Neural progenitor cell (in vitro differentiated cells): ENCODE measurements at places on chromosomes 5 and 9. TPM values are rescaled to one million over a fixed set of nuclear protein-coding genes. Genes with fewer than 3 reads are reported as not detected.

STK32A gene
- 13.0 and 16.7 TPM in 2 replicates for total RNA-seq

FOXI1 gene
- 0.09 TPM in 1 of 2 replicates, not detected in the other for total RNA-seq

TXNDC8 gene
- total RNA-seq, result not detected in 2 replicates

TAF11L5 gene
- total RNA-seq, result not detected in 2 replicates

DNA sequence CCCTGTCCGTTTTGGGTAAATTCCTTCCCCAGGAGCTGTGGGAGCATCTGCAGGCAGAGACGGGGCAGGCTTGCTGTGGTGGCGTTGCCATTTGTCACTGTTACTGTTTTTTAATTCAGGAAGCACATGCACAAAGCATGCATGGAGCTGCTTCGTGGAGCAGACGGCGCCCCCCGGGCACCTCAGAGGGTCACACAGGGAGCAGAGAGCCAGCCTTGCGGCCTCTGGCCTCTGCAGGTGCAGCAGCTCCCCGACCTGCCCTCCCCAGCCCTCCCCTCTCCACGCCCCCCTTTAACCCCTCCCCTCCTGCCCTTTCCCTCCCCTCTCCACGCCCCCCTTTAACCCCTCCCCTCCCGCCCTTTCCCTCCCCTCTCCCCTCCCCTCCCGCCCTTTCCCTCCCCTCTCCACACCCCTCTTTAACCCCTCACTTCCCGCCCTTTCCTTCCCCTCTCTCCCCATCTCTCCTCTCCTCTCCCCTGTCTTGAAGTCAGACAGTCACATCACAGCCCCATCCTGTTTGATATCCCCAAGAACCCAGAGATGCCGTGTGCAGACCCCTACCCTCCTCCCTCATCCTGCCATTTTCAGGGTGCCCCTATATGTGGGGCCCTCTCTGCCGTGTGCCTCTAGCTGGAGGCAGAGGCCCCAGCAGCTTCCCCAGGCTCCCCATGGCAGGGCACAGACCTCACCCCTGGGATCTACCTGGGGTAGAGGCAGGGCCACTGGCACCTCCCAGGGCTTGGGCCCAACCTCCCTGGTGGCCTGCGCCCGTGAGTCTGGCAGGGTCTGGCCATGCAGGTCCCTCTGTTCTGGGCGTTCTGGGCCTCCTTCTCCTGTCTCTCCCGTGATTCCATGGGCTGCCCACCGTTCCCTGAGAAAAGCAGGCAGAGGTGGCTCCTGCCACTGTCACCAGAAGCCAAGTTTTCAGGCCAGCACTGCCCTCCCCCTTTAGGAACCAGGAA, 29.6 kb upstream of the UBAC1 start:
- peak; percentile 95 for DNase-seq

- no peak for DNase-seq
Measured at GRCh38 chr5:60399507-60399906, 300.5 kb downstream of the DEPDC1B start.

DNA sequence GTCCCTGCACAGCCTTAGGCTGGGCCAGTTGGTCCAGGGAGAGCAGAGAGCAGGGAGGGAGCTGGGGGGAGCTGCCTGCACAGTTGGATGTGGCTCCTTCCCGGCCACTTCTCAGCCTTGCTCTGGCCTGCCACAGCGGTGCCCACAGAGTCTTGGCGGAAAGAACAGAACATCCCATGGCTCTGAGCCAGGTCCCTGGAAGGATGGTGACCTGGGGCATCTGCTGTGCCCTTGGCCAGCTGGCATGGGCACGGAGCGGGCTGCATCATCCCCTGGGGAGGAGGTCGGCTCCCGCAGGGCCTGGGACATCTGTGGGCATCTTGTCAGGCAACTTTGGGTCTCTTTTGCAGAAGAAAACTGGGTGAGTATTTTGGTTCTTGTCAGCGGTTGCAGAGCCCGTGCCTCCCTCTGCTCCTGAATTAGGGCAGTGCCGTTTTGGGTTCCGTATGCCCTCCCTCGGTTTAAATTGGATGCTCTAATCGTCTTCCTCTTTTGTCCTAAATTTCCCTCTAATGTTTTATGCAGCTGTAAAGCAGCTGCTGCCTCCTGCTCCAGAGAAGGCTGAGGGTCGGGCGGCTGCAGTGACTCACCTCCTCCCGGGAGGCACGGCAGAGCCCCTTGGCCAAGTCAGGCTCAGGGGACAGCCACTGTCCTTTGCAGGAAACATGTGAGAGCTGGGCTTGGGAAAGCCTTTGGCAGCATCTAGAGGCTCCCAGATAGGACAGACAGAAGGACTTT, 10.5 kb upstream of the NACC2 start:
- DNase-seq, result no peak

DNA sequence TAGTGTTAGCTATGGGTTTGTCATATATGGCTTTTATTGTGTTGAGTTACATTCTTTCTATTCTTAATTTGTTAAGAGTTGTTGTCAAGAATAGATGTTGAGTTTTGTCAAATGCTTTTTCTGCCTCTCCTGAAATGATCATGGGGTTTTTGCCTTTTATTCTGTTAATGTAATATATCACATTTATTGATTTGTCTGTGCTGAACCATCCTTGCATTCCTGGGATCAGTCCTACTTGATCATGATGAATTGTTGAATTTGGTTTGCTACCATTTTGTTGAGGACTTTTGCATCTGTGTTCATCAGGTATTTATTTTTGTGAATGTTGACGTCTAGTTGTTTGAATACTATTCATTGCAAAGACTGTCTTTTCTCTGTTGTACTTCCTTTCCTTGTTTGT, 23.9 kb downstream of the RIC1 start:
- DNase-seq, result no peak
